ENCODE measurements at places on chromosomes 5 and 9. TPM values are rescaled to one million over a fixed set of nuclear protein-coding genes. Genes with fewer than 3 reads are reported as not detected.

GRCh38 chr9:8733131-8733954 is 933.8 kb upstream of the DMAC1 start:
- H3K27ac ChIP-seq = no peak overlapping the region
- no peaks in the 10 kb centered on the region for H3K36me3 ChIP-seq
- no peaks in the 10 kb centered on the region for H3K27me3 ChIP-seq
- no peaks in the 10 kb centered on the region for H3K4me1 ChIP-seq
- peak; percentile 18 for DNase-seq

DNA sequence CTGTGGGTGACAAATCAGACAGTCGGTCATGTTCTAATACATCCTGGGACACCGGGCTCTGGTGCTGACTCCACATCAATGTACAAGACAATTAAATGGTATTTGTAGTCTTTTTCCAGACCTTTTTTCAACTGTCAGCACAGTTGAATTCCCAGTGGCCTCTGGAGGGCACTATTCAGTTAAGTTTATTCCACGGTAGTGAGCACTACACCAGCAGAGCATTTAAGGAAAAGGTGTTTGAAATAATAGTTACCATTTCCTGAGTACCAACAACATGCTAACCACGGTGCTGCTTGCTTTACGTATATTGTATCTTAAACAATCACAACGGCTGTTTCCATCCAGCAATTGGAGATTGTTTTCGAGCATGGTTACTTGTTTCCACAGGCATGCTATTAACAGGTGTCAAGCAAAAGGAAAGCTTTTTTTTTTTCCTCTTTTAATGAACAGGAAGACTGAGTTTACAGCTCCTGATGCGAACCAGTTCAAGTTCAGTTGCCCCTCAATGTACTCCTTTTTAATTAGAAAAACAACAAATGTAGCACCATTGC is 186.7 kb downstream of the PDZD2 start:
- H3K36me3 ChIP-seq = no peaks in the 10 kb centered on the region
- no peak overlapping the region for H3K27ac ChIP-seq
- DNase-seq = peak; percentile 76
- no peaks in the 10 kb centered on the region for H3K27me3 ChIP-seq
- H3K4me1 ChIP-seq = no peaks in the 10 kb centered on the region
- H3K4me3 ChIP-seq = no peak overlapping the region

DNA sequence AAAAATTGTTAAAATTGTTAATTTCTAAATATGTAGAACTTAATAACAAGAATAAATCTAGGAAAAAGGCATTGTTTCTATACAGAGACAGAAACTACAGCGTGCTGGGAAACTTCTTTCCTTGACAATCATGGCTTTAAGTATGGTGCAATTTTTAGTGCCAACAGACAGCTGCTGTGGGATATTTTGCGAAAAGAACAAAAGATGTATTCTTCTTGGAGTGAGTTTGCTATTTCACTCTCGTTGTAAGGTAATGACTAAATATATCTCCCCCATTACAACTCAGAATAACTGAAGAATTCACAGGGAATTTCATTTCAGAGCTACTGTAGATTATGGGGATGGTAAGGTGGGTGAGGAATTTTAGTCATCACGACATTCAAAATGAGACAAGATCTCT is 2055.0 kb upstream of the ACO1 start:
- no peak for DNase-seq
- H3K27ac ChIP-seq = no peak overlapping the region
- H3K4me1 ChIP-seq = no peaks in the 10 kb centered on the region
- H3K4me3 ChIP-seq = no peak overlapping the region
- no peaks in the 10 kb centered on the region for H3K27me3 ChIP-seq
- no peaks in the 10 kb centered on the region for H3K36me3 ChIP-seq

DNA sequence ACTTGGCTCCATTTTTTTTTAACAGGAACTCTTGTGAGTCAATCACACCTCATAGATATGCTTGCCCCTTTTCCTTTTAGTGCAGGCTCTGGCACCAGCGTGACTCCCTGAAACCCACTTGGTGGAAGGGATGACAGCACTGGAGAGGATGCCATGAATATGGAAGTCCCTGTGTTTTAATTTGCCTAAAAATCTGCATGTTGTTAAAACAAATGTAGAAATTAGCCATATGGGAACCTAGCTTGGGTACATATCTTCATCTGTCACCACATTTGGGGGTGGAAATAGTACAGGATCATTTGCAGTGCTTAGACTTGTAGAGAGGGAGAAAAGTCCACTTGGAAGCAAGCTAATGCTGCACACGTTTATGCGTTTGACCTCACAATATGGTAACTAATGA is 179.0 kb downstream of the EBF1 start:
- H3K36me3 ChIP-seq = no peaks in the 10 kb centered on the region
- H3K27ac ChIP-seq = no peak overlapping the region
- DNase-seq = no peak

- peak overlapping the region; percentile 83 for H3K27ac ChIP-seq
- peaks cover 69% of the 10 kb centered on the region for H3K4me1 ChIP-seq
- no peaks in the 10 kb centered on the region for H3K36me3 ChIP-seq
- H3K27me3 ChIP-seq = no peaks in the 10 kb centered on the region
- DNase-seq = peak; percentile 85
- no peak overlapping the region for H3K4me3 ChIP-seq
Measured at GRCh38 chr5:124661317-124662141, 84.9 kb downstream of the ZNF608 start.

GRCh38 chr9:78692871-78693270 is 395.9 kb downstream of the PSAT1 start:
- no peak overlapping the region for H3K27ac ChIP-seq
- H3K4me1 ChIP-seq = no peaks in the 10 kb centered on the region
- H3K27me3 ChIP-seq = peaks cover 5% of the 10 kb centered on the region
- H3K4me3 ChIP-seq = no peak overlapping the region
- H3K36me3 ChIP-seq = no peaks in the 10 kb centered on the region

DNA sequence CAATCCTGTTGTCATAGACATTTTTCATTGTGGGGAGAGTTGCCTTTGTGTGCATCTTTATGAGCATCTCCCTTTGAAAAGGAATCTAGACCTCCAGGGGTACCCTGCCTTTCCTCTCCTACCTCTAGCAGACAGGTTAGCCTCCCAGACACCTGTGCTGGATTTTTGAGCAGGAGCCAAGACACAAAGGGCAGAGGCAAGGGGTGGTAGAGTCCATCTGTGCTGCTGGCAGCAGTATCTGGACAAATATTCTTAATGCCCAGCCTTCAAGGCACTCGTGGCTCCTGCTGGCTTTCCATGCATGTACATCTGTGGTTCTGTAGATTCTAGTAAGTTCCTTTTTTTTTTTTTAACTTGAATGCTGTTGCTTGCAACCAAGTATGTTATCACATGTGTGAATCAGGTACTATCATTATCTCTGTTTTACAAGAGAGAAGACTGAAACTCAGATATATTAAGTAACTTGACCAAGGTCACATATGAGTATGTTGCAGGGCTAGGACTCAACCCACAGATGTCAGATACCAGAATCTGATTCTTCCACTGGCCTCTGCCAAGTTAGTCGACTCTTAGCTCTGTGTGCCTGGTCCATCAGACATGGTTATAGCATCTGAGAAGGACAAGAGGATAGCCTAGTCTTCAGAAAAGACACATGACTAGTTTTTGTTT is 32.9 kb upstream of the GPR151 start:
- no peak for DNase-seq
- H3K27me3 ChIP-seq = no peaks in the 10 kb centered on the region
- H3K36me3 ChIP-seq = no peaks in the 10 kb centered on the region
- no peak overlapping the region for H3K4me3 ChIP-seq

- no peaks in the 10 kb centered on the region for H3K36me3 ChIP-seq
- H3K4me1 ChIP-seq = peaks cover 22% of the 10 kb centered on the region
Measured at GRCh38 chr9:129352146-129352865, 174.2 kb upstream of the IER5L start.

DNA sequence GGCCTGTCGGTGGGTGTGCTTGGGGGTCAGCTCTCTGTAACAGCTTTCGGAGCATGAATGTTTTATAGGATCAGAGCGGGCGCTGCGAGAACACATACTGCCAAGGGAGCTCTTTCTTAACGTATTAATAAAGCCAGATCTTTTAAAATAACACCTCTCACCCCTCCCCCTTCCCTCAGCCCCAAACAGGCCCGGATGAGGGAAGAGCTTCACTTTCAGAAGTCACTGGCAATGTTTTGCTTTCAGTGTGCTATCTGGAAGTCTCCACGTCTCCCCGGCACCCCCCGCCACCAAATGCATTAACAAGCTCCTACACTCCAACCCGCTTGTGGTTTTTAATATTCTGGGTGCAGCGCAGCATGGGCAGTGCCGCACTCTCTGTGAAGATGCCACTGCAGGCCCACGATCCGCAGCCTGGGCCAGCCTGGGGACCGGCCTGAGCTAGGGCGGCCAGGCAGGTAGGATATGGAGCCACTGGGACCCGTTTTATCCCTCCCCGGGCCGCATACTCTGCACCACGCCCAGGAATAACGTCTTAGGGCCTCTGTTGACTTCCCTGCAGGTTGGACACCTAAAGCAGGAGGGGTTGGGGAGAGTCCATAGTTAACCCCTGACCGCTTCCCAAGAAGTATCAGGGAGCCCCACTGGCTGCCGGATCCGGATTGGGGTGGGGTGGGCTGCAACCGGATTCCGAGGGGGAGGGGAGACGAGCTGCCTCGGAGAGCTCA is 12.6 kb downstream of the NR2F1 start:
- no peaks in the 10 kb centered on the region for H3K36me3 ChIP-seq
- no peaks in the 10 kb centered on the region for H3K4me1 ChIP-seq
- H3K27me3 ChIP-seq = peaks cover 99% of the 10 kb centered on the region
- no peak overlapping the region for H3K4me3 ChIP-seq
- H3K27ac ChIP-seq = no peak overlapping the region

- no peaks in the 10 kb centered on the region for H3K36me3 ChIP-seq
- peaks cover 26% of the 10 kb centered on the region for H3K4me1 ChIP-seq
- no peak overlapping the region for H3K4me3 ChIP-seq
- peak overlapping the region; percentile 67 for H3K27ac ChIP-seq
- DNase-seq = no peak
Measured at GRCh38 chr9:16627521-16627920, 242.9 kb downstream of the BNC2 start.

- H3K27ac ChIP-seq = no peak overlapping the region
- H3K4me3 ChIP-seq = no peak overlapping the region
- no peaks in the 10 kb centered on the region for H3K4me1 ChIP-seq
- no peaks in the 10 kb centered on the region for H3K36me3 ChIP-seq
- no peaks in the 10 kb centered on the region for H3K27me3 ChIP-seq
Measured at GRCh38 chr9:5819174-5819573, 13.7 kb downstream of the ERMP1 start.

DNA sequence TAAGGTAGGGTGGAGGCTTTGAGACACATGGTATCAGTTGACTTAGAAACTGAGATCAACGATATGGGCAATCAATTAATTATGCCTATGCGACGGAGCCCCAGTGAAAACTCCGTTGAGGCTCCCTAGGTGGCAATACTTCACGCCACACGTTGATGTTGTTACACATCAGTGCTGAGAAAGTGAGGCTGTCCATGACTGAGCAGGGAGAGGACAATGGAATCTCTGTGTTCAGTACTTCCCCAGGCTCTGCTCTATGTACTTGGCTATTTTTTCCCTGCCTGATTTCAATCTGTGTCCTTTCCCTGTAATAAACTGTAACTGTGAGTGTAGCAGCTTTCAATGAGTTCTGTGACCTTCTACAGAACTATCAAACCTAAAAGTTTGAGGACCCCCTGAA is 211.7 kb downstream of the SNCAIP start:
- H3K36me3 ChIP-seq = no peaks in the 10 kb centered on the region
- H3K4me1 ChIP-seq = no peaks in the 10 kb centered on the region
- no peak overlapping the region for H3K4me3 ChIP-seq
- no peaks in the 10 kb centered on the region for H3K27me3 ChIP-seq
- DNase-seq = no peak

DNA sequence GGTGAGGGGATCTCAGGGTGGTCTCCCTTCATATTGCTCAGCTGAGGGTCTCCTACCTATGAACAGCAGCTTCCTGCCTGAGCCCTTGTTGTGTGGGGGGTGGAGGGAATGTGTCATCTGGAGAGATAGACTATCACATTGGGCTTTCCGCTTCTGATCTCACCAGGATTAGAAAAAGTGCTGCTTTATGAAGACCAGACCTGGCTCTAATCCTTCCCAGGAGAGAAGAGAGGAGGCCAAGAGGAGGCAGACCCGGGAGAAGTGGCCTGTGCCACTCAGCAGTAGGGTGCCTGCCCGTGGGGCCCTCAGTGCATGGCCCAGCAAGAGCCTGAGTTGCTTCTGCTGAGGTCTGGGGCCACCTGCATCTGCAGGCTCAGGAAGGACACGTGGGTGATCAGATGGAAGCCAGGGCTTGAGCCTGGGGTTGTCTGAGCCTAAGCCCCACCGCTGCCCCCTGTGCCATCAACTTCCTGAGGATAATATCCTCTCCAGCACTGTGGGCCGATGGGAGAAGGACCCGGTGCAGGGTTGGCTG is 22.1 kb upstream of the COL5A1 start:
- H3K4me3 ChIP-seq = no peak overlapping the region
- H3K4me1 ChIP-seq = peaks cover 10% of the 10 kb centered on the region
- no peaks in the 10 kb centered on the region for H3K36me3 ChIP-seq
- DNase-seq = no peak
- H3K27me3 ChIP-seq = no peaks in the 10 kb centered on the region

DNA sequence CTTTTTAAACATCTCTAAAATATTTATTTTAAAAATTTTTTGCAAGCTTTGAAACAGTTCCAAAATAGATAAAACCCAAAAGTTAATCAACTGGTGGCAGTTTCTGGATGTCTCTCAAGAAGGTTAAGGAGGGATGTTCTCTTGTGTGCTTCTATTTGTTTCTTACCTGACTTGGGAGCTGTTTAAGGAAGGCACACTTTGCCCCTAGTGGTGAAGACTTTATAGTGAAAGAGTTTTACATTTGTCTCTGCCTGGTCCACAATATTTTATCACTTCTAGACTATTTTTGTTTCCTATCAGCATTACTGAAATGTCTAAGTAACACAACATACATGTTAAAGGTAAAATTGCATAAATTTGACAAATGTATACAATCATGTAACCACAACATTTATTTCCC is 552.8 kb downstream of the SEMA5A start:
- no peaks in the 10 kb centered on the region for H3K27me3 ChIP-seq
- no peak overlapping the region for H3K27ac ChIP-seq
- no peaks in the 10 kb centered on the region for H3K36me3 ChIP-seq
- peak; percentile 30 for DNase-seq
- no peak overlapping the region for H3K4me3 ChIP-seq
- no peaks in the 10 kb centered on the region for H3K4me1 ChIP-seq

Gene LCN15
- 35.9 TPM for total RNA-seq

Gene DHFR
- 20.8 TPM for total RNA-seq

Gene PCDHB4
- total RNA-seq = 2.5 TPM

Gene CLIC3
- total RNA-seq = 9.9 TPM

Gene PHF24
- 0.08 TPM for total RNA-seq

Gene IL9
- not detected for total RNA-seq

Gene NPR3
- 18.9 TPM for total RNA-seq

Gene TTC39B
- total RNA-seq = 19.3 TPM
